Putamen (tissue), 1 donor: ENCODE measurements at places on chromosomes 11 and 22.
A peak's percentile ranks its signal among the peaks of the same experiment; 100 is the strongest.

- no peak for DNase-seq
Observed at GRCh38 chr11:95248666-95249467, 17.9 kb upstream of the SESN3 start.

GRCh38 chr11:103800406-103801114 is 235.9 kb upstream of the DDI1 start:
- no peak for DNase-seq

DNA sequence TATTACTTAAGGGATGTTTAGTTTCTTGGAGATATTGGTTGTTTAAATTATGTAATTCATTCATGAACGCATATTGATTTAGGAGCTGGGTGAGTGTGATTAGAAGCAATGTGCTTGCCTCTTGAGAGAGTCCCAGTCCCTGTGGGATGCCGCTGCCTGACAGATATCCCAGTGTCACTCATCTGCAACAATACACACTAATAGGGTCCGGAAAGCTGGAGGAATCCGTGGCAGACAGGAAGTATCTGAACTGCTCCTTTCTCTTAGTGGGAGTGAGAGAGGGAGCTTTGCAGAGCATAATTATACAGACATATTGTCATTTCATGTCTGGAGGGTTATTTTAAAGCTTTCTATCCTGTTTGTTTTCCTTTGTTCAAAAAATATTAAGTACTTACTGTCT is 17.4 kb downstream of the AMOTL1 start:
- no peak for DNase-seq

DNA sequence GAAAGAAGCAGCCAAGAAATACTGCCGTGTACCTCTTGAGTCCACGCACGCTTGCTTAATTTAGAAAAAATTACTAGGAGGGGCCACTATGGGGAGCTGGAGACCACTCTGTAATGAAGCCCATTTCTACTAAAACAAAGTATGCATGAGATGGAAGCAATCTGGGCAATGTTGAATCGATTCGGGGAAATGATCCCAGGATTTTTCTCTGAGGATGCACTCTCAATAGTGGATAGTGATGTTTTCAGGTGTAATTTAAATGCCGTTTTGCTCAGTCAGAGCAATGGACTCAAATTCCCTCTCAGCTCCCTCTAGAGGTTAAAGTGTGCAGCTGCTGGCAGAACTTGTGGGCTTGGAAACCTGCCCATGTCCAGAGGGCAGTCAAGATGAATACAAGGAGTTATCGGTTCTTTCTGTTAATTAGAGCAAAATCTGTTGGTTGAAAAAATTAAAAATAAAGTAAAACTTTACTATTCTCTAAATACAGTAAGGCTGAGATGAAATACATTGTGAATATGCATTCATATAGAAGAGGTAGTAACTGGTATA is 64.1 kb downstream of the ME3 start:
- peak; percentile 37 for DNase-seq

GRCh38 chr11:45578316-45578715 is 87.1 kb downstream of the CHST1 start:
- DNase-seq, result no peak

- no peak for DNase-seq
Observed at GRCh38 chr11:76656571-76657081, 13.9 kb downstream of the LRRC32 start.

GRCh38 chr22:17228725-17229126 is 9.5 kb upstream of the ADA2 start:
- no peak for DNase-seq

- no peak for DNase-seq
Observed at GRCh38 chr11:7703740-7704139, 2.5 kb downstream of the OVCH2 start.

GRCh38 chr22:27518531-27519340 is 282.8 kb downstream of the MN1 start:
- DNase-seq, result no peak
